OCI-M1 (cell line): ENCODE measurements at places on chromosomes 1 and 21.

DNA sequence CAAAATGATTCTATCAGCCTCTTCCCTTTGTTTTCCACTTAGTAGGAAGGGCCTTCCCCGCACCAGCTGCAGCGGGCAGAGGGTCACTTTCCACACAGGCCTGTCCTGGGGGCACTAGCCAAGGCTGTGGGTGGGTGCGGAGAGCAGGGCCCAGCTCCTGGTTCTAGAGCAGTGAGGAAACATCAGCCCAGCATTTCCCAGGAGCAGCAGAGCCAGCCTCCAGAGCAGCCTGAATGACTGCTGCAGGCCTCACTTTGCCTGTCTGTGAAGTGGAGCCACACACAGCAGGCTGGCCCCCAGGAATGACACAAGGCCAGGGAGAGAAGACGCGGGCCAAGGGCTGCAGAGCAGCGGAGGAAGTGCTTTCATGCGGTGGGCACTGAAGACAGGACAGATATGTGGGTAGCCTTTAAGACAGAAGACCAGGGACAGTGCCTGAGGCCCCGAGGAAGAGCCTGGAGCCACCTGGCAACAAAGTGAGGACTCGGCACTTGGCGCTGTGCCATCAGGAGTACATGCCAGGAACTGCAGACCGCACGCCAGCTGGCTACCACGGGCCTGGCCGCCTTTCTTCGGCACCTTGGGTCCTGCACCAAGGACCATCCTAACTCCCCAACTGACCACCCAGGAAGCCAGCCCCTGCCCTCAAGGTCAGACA is 42.0 kb downstream of the ACOT7 start:
- DNase-seq: no peak

GRCh38 chr1:173474097-173474779 is 2.9 kb upstream of the PRDX6 start:
- DNase-seq: no peak

- peak; percentile 57 for DNase-seq
Observed at GRCh38 chr1:181089017-181089675, 646 bp downstream of the IER5 start.

DNA sequence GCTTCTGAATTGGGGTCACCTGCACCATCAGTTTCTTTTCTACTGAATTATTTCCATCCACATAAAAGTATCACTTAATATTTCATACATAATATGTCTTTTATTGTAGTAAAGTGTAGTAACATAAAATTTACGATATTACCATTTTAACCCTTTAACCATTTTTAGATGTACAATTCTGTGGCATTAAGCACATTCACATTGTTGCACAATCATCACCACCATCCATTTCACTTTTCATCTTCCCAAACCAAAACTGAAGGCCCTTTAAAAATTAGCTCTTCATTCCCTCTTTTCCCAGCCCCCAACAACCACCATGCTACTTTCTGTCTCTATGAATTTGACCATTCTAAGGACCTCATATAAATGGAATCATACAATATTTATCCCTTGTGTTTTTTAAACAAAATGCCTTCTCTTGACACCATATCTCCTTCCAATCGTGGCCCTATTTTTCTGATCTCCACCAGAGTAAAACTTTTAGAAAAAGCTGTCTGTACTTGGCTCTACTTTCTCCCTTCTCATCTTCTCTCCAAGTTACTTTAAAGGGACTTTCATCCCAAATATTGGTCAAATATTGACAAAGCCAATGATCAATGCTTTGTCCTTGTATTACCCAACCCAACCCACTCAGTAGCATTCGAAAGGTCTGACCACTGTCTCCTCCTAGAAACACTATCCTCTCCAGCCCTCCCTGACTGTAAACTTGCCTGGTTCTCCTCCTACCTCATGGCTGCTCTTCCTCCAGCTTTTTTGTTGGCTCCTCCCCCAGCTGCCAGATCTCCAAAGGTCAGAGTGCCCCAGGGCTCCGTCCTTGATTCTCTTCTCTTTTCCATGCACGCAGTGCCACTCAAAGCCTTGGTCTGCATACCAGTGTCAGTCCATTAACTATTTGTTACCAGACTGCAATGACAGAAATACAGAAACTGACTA is 44.7 kb downstream of the SLC30A10 start:
- no peak for DNase-seq

GRCh38 chr1:229043115-229043514 is 227.8 kb upstream of the RAB4A start:
- DNase-seq: peak; percentile 13

GRCh38 chr1:189567890-189568289 is 909.8 kb downstream of the BRINP3 start:
- DNase-seq: no peak

GRCh38 chr1:27033043-27033746 is 20.5 kb upstream of the TENT5B start:
- DNase-seq: no peak

DNA sequence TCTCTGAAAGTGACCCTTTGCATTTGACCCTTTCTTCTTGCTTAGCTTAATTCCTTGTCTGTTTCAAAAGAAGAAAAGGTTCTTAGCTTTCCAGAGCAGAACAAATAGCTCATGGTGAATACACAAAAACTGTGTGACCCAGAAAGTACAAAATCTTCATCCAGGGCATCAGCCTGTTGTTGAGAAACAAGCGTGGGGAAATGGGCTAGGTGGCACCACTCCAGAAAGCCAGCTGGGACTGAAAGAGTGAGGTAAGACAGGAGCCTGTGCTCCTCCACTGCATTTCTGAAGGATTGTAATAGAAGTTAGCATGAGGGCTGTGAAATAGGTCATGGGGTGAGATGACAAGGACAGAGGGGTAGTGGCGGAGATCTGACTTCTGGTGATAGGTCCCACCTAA is 45.8 kb downstream of the CYP2J2 start:
- no peak for DNase-seq

DNA sequence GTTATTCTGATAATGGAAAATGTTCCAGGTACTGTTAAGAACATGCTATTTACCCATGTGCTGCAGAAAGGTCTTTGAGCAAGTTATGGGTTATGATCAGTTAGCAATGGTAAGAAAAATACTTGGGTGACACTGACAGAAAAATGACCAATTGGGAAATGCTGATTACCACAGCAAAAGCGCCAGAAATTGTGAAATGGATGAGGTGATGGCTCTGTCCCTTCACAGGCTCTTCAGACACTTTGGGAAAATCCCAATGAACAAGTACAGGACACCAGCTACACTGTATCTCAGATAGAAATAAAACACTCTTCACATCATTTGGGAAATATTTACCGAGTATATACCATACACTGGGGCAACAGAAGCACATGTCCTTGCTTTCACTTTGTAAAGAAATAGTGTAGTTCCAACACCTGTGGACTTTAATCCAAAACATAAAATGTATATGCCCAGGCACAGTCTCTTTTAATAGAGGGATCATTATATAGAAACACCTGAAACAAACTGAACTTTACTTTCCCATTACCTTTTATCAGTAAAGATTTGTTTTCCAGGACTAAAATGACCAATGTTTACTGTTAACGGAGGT is 13.9 kb downstream of the SOD1 start:
- DNase-seq: no peak

- no peak for DNase-seq
Observed at GRCh38 chr1:6591222-6591621, 11.4 kb downstream of the ZBTB48 start.

GRCh38 chr1:244800821-244801220 is 34.6 kb upstream of the COX20 start:
- no peak for DNase-seq

GRCh38 chr1:46461809-46462448 is 27.7 kb upstream of the DMBX1 start:
- DNase-seq: no peak

GRCh38 chr21:24217151-24217550 is 1390.1 kb downstream of the MRPL39 start:
- no peak for DNase-seq

DNA sequence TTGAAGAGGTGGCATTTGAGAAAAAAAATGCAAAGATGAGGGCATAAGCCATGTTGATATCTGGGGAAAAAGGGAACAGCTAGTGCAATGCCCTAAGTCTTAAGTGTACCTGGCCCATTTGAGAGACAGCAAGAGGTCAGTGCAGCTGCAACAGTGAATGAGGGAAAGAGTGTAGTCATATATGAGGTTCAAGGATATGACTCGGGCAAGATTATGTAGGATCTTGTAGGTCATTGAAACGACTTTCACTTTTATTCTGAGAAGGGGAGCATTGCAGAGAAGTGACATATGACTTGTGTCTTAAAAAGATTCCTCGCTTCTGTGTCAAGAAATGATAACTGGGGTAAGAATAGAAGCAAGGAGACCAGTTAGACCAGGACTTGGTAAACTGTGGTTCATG is 31.0 kb downstream of the NTMT2 start:
- DNase-seq: peak; percentile 51

GRCh38 chr1:155979597-155980343 is 1.4 kb upstream of the ARHGEF2 start:
- DNase-seq: peak; percentile 91

GRCh38 chr1:23696335-23696989 is 4.9 kb downstream of the RPL11 start:
- DNase-seq: no peak

- no peak for DNase-seq
Observed at GRCh38 chr1:204074274-204075138, 1.6 kb downstream of the SOX13 start.

- DNase-seq: peak; percentile 30
Observed at GRCh38 chr1:88985032-88985431, 7.4 kb downstream of the KYAT3 start.

GRCh38 chr1:230976825-230977747 is 1.6 kb downstream of the TTC13 start:
- DNase-seq: peak; percentile 29

GRCh38 chr1:93690921-93691789 is 9.5 kb upstream of the BCAR3 start:
- DNase-seq: no peak

- DNase-seq: no peak
Observed at GRCh38 chr1:27301052-27301422, 20.9 kb upstream of the TMEM222 start.

DNA sequence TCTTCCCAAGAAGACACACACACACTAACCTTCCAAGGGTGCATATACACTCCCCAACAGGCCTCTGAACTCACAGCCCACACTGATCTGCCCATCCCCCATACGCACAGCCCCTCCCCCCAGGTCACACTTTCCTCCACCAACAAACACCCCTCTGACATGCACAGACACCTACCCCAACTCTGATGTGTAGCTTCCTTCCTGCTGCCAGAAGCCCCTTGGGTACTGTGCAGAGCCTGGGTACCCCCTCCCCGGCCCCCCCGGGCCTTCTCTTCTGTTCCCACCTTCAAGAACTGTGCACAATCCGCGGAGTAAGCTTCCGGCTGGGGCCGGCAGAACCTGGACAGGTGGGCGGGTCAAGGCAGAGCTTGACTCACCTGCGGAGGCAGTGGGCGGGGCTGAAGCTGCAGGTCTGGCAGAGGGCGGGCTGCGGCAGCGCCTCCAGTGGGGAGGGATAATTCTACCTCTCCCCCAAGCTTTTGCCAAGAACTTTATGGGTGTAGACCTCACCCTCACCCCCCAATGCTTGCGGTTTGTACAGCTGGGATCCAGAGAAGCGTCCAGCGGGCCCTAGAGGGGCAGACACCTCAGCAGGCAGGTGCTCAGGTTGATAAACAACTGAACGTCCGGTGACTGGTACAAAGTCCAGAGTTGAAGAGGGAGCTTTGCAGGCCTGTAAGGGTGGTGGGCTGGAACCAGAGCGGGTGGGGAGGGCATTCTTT is at the start of gene C1orf210:
TSS of gene C1orf210 (minus strand) at position 313 of the 722 bp plus-strand sequence. CDS start 2,311 bp downstream, outside the sequence.
- DNase-seq: no peak

GRCh38 chr1:14320518-14320917 is 278.0 kb upstream of the KAZN start:
- peak; percentile 50 for DNase-seq

- DNase-seq: peak; percentile 98
Observed at GRCh38 chr1:31955917-31956736, 18.0 kb upstream of the PTP4A2 start.

- DNase-seq: no peak
Observed at GRCh38 chr1:156880473-156880872, 13.0 kb upstream of the PEAR1 start.

DNA sequence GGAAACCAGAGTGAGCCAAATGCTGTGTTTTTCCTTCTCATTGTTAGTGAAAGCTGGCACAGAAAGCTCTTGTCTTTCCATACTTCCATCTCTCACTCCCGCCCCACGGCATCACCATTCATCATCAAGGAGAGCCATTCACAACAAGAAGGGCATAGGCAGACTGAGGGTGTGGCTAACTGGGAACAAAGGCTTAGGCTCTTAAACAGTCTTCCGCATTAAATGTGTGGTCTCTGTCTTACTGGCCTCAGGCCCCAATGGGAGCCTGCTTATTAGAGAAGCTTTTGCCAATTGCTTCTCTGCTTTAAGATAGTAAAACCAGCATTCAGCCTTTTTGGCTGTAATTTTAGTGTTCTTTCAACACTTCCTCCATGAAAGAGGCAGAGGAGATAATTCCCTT is 51.4 kb downstream of the TNFSF18 start:
- no peak for DNase-seq

GRCh38 chr1:28885472-28885877 is 28.9 kb upstream of the EPB41 start:
- DNase-seq: no peak

DNA sequence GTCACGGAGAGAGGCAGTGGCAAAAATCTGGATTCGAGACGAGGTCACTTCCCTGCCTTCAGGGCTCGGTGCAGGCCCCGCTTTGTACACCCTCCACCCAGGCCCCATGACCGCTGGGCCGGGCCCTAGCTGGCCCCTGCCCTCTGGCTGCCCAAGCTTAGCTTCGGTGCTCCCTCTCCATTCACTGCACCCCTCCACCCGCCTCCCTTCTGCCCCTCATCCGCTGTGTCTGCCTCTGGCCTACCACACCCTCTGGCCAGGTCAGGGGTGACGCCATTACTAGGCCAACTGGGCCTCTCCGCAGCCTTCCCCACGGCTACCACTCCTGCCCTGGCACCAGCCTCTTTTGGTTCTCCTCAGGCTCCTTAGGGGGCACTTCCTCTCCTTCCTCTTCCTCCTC is 528 bp upstream of the CD164L2 start:
- no peak for DNase-seq

- no peak for DNase-seq
Observed at GRCh38 chr1:174872615-174873058, 127.1 kb upstream of the CACYBP start.

DNA sequence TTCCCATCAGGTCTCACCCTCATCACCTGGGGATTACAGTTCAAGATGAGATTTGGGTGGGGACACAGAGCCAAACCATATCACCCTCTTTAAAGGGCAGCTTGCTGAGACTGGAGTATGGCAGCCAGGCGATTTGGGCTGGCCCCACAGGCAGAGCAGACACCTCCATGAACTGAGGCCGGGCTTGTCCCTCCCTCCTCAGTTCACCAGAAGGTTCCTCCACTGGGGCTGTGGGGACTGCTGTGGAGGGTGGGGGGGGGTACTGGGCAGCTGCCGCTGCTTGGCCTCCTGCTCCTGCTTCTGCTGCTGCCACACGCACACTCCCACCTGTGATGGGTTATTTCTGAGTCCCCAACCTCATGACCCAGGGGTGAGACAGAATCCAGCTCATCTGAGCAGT is 53.9 kb upstream of the PDE9A start:
- DNase-seq: no peak

GRCh38 chr21:36706951-36707762 is 8.2 kb downstream of the SIM2 start:
- DNase-seq: no peak
